ENCODE measurements at places on chromosomes 13 and 19.

DNA sequence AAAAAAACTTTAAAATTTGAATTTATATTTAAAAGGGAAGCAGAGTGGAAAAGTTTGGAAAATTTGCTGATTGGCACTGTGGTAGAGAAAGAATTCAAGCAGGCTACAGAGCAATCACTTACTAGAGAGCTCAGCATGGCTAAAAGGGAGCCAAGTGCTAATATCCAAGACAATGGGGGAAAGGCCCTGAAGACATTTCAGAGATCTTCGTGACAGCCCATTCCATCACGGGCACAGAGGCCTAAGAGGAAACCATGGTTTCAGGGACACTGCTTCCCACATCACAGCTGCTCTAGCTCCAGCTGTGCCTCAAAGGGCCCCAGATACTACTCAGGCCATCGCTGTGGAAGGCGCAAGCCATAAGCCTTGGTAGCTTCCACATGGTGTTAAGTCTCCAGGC is 73.7 kb downstream of the SGCG start:
- no peak for DNase-seq

DNA sequence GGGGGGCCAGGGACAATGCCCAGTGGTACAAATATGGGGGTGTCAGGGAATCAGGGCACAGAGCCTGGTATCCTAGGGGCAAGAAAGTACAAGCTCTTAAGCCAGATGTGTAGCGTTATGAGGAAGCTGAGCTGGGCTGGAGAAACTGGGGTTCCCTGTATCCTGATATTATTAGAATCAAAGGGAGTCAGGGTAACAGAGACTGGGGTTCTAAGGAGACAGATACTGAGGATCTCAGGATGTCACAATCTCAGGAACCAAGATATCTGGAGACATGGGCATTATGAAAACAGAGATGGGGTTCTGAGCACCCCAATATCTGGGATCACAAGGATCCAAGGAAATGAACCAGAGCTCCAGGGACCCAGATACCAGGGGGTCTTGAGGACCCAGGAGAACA is 784 bp downstream of the BCL3 start:
- DNase-seq = no peak

DNA sequence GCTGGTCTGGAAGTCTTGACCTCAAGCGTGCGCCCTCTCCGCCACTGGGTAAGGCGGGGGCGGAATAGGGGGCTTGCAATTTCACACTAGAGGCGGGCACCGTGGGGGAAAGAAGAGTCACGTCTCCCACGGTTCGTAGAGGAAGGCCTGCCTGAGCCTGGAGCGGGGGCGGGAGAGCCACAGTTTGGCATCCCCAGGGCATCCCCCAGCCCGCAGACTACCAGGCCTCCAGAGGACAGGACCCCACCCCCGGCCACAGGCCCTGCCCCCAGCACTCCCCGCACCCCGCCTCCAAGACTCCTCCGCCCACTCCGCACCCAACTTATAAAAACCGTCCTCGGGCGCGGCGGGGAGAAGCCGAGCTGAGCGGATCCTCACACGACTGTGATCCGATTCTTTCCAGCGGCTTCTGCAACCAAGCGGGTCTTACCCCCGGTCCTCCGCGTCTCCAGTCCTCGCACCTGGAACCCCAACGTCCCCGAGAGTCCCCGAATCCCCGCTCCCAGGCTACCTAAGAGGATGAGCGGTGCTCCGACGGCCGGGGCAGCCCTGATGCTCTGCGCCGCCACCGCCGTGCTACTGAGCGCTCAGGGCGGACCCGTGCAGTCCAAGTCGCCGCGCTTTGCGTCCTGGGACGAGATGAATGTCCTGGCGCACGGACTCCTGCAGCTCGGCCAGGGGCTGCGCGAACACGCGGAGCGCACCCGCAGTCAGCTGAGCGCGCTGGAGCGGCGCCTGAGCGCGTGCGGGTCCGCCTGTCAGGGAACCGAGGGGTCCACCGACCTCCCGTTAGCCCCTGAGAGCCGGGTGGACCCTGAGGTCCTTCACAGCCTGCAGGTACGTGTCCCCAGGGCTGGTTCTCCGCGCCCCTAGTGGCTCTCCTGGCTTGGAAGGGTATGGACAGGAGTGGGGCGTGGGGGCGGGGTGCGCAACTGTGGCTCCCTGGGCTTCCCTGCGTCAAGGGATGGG is at the start of gene ANGPTL4:
Gene ANGPTL4, plus strand, starts transcription at position 353 of the 969 bp plus-strand sequence. Its CDS starts 167 bp downstream, at position 520.
- no peak for DNase-seq

GRCh38 chr13:27211771-27212364 is 39.5 kb upstream of the RPL21 start:
- no peak for DNase-seq

DNA sequence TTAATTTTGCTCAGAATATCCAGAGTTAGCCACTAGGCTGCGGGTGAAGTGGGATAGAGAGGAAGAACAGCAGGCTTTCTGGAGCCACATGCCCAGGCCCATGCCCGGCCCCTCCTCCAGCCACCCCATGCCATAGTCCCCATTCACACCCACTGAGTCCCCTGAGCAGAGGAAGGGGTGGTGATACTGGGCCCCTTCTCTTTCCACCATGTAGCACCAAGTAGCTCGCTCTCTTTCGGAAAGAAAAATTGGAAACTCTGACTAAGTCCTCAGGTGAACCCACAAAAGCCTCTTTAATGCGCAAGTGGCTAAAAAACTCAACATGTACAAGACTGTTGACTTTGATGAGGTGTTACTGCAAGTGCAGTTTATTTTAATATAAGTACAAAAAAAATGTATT is 76.7 kb upstream of the GPR183 start:
- DNase-seq = no peak

GRCh38 chr13:96771486-96772367 is 222.5 kb downstream of the OXGR1 start:
- no peak for DNase-seq

Measured in NCI-H526 treated with DMSO at 0.1 percent for 48 hours (cell line).